ENCODE measurements at places on chromosomes 1 and 21.
A peak's percentile ranks its signal among the peaks of the same experiment; 100 is the strongest.

GRCh38 chr21:21236996-21237395 lies 238.8 kb downstream of the NCAM2 start:
- no peak for DNase-seq

GRCh38 chr1:242629396-242629795 lies 104.9 kb upstream of the PLD5 start:
- DNase-seq, result no peak

DNA sequence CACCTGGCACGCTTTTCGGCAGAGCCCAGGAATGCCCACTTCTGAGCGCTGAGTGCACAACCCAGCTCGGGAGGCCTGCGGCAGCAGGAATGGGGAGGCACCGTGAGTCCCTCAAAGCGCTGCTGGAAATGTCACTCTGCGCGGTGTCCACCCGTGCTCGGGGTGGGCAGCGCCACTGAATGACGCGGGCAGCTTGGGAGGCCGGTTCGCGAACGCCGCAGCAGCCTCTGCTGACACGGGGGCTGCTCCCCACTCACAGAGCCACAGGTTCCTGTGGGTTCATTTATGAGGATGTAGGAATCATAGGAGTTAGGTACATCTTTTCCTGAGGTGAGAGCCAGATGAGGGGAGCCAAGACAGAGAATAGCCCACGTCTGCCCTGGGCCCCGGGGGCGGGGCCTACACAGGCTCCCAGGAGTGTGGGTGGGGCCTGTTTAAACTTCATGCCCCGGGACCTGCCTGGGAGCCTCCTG lies 146.7 kb upstream of the COL6A1 start:
- no peak for DNase-seq

GRCh38 chr21:46135782-46136395 lies 19.5 kb downstream of the FTCD start:
- no peak for DNase-seq

DNA sequence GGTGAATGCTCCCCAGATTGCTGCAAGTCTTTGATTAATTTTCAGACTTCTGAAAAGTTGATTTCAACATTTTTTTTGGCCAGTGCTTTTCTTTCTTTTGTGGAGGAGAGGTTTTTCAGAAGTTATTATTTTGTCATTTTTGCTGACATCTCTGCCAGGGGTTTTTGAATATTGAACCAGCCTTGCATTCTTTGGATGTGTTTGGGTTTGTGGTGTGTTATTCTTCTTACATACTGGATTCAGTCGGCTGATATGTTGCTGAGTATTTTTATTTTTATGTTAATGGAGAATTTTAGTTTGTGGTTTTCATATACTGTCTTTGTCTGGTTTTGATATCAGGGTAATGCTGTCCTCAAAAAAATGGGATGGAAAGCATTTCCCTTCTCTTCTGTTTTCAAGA lies 25.3 kb downstream of the OBSCN start:
- DNase-seq, result no peak

GRCh38 chr1:203099805-203100515 lies 14.1 kb upstream of the MYOG start:
- no peak for DNase-seq

- DNase-seq, result no peak
These were observed 34.9 kb downstream of the DEGS1 start for GRCh38 chr1:224217655-224218623.

DNA sequence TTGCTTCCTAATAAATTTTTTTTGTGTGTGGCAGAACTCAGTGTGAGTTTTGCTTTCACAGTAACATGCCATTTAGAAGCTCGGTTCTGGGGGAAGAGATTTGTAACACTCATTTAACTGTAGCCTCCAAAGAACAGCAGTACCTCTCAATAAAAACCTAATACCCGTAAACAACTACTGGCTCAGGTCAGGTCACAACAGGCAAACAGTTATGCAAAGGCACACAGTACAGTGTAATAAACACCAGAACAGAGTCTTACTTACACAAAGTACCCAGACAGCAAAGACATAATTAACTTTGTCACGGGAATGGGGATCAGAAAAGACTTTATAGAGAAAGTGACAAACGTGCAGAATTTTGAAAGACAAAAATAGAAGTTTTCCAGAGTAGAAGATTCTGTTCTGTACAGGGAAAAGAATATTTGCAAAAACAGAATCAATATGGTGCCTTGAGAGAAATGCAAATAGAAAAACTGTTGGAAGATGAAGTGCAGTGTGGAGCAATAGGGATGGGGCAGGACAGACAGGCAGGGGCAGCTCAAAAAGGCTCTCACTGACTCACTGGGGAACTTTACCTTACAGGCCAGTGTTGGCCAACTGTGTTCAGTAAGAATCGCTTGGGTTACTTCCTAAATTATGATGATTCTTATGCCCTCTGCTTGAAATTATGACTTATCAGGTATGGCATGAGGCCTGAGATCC lies 38.8 kb downstream of the EGLN1 start:
- no peak for DNase-seq

DNA sequence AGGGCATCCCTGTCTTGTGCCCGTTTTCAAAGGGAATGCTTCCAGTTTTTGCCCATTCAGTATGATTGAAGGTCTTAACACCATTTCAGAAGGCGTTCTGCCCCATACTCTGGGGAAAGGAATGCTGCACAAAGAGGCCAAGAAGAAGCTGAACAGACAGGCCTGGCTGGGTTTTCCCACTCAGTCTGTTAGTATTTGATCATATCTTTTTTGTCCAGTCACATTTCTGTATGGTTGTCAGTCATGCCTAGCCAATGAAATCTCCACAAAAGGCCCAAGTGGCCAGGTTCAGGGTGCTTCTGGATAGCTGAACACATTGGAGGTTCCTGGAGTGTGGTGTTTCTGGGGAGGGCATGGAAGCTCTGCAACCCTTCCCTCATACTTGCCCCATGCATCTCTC lies 72.1 kb downstream of the NEK7 start:
- DNase-seq, result no peak

- DNase-seq, result no peak
These were observed 284.0 kb downstream of the PTPRC start for GRCh38 chr1:198922638-198923430.

GRCh38 chr1:38834937-38835827 lies 24.4 kb downstream of the RRAGC start:
- DNase-seq, result no peak

- no peak for DNase-seq
These were observed 20.6 kb downstream of the NPHP4 start for GRCh38 chr1:5971471-5972197.

GRCh38 chr1:169024800-169025271 lies 81.7 kb upstream of the ATP1B1 start:
- DNase-seq, result no peak

DNA sequence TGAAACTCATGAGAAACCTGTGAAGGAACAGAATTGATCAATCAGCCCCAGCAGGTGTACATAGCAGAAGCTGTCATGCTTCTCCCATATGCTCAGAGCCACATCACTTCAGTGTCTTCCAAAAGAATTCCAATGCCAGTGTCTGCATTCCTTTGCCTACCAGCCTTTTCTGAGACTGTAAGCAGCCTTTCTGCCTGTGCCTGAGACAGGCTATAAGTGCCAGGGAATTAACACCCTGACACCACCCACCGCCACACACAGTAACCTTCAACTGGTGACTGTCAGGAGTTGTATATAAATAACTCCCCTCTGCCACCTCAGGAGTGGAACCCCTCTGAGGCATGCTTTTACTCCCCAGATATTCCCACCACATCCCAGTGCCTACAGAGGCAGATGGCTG lies 38.1 kb upstream of the SLAMF9 start:
- DNase-seq, result no peak

GRCh38 chr1:19257178-19257914 lies 5.7 kb downstream of the MRTO4 start:
- no peak for DNase-seq

DNA sequence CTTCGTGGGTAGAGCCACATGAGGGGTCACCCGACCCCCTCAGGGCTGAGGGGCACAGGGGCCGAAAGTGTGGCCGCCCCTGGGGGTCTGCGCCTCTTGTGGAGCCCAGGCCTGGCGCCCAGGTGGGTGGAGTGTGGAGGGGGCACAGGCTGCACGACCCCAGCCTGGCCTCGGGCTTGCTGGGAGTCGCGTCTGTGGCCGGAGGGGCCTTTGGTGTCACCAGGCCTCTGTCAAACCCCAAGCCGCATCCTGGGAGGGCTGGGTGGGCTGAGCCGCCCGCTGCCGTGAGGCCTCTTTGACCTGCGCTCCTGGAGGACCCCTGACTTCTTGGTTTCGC lies 60.7 kb downstream of the FAAP20 start:
- DNase-seq, result no peak

- no peak for DNase-seq
These were observed 135.6 kb downstream of the TSEN15 start for GRCh38 chr1:184187097-184187496.

- DNase-seq, result no peak
These were observed 60.5 kb downstream of the TAS1R2 start for GRCh38 chr1:18798946-18799345.

DNA sequence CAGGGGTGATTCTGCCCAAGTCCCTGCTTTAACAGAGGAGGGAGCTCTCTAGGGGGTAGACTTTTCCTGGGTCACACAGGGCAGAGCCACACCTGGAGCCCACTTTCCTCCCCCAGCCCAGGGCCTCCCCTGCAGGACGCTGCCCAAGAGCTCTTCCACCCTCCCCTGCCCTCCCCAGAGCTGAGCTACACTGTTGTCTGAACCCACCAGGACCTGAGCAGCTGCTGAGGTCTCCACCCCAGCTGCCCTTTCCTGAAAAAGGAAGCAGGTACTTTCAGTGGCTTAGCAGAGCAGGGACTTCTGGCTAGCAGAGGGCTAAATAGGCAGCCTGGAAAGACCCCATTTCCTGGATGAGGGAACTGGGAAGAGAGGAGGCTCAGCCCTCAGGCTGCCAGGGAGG lies 169.3 kb upstream of the ETV3 start:
- no peak for DNase-seq

- DNase-seq, result no peak
These were observed 142.5 kb downstream of the TNR start for GRCh38 chr1:175600721-175601440.

DNA sequence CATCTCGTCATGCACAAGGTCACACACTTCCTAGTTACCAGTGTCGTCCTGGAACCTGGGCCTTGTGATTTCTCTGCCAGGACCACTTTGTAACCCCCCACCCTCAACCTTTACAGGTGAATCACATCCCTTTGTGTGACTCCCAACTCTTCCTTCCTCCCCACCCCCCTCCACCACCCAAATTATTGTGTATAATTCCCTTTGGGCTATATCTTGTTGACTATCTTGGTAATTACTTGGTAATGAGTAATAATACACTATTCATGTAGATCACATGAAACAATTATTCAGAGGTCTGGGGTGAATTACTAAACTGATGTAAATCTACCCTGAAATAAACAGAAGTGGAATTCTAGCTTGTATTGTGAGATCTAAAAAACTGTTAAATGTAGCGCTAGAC lies 1.7 kb downstream of the KCNK1 start:
- no peak for DNase-seq

DNA sequence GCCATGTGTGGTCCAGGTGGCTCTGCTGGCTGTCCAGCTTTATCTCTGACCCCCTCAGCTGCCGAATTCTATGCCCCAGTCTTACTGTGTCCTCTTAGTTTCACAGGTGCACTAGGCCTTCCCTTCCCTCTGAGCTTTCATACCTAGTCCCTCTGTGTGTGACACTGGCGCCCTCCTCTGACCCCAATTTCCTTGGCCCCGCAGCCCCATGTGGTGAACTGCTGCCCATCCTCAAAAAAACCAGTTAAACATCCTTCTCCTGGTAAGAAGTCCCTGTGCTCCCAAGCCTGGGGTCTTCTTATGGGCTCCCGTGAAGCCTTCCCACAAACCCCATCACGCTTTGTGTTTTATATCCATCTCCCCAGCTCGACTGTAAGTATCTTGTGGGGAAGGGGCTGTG lies 93.9 kb upstream of the TSPAN2 start:
- DNase-seq, result no peak

DNA sequence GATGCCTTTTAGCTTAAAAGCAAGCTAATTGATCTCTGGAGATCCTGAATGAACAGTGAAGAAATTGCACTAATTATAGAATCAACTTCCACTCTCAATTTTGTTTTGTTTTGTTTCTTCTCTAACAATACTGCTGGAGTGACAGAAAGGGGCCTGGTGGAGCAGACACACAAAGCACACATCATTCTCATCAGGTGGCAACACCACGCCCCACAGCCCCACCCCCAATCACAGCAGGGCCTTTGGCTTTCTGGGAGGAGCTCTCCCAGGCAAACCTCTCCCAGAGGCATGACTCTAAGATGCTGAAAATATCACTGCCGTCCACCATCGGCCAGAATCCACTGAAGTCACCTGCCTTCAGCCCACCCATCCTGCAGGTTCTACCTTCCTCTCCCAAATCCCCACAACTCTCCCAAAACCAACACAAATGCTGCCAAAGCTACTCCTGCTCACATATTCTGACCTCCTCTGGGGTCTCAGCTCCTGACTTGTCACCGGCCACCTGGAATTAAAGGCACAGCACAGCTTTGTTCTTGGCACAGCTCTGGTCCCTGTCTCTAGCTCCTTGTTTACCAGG lies 120.7 kb downstream of the GRIK3 start:
- no peak for DNase-seq

GRCh38 chr1:44068442-44068921 lies 37.2 kb upstream of the SLC6A9 start:
- no peak for DNase-seq

DNA sequence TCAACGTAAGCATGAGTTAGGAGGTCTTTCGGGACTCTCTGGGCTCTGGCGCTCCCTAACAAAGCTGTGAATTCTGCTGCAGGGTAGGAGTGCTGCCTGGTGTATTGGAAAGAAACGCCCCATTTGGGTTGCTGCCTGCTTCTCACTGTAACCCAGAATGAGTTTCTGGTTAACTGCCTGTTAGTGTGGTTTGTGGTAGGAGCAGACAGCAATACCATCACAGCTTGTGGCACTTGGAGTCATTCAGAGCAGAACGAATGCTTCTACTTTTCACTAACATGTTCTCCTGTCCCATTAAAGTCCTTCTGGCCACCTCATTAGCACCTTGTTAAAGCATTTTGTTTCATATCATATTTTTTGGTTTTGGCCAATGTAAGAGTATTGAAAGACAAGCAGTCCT lies 18.1 kb downstream of the MAP3K7CL start:
- DNase-seq, result no peak

DNA sequence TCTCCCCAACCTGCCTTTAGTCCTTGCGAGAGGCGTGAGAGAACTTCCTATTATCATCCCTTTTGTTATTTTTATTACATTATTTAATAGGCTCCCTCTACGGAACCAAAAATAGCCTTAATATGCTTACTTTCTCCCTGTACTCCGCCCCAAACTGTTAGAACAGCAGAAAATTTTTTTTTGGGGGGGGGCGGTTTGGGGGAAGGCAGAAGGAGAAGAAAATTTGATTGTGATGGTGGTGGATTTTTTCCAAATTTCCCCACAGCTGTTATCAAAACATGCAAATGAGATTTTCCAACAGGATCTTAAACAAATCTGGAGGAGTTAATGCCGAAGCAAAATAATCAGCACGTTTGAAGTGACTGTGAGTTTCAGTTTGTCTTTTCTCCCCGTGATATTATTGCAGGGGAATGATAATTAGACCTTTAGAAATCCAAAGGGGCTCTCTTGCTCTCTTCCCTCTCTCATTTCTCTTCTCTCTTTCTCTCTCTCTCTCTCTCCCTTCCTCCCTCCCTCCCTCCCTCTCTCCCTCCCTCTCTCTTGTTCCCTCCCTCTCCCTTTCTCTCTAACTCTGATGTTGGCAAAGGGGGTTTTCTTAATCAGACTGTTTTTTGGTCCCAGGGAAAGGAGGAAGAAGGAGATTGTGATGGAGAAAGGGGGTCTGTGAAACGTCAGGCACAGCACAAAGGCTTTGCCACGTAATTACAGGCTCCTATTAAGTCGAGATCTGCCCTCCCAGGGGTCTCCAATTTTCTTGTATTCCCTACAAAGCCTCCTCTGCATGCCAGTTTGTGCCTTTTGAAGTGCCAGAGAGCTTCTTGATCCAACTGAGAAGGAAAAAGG lies 1.1 kb upstream of the PRRX1 start:
- DNase-seq, result no peak

GRCh38 chr1:234535763-234536515 lies 57.0 kb upstream of the TARBP1 start:
- peak; percentile 29 for DNase-seq
